ENCODE measurements at places on chromosomes 12 and 14. TPM values are rescaled to one million over a fixed set of nuclear protein-coding genes. Genes with fewer than 3 reads are reported as not detected.

The SERPINA12 gene
- not detected for total RNA-seq

The SIX1 gene
- 0.33 TPM for total RNA-seq

The FAM177A1 gene
- total RNA-seq: 11.5 TPM

The SAMD4A gene
- 11.2 TPM for total RNA-seq

DNA sequence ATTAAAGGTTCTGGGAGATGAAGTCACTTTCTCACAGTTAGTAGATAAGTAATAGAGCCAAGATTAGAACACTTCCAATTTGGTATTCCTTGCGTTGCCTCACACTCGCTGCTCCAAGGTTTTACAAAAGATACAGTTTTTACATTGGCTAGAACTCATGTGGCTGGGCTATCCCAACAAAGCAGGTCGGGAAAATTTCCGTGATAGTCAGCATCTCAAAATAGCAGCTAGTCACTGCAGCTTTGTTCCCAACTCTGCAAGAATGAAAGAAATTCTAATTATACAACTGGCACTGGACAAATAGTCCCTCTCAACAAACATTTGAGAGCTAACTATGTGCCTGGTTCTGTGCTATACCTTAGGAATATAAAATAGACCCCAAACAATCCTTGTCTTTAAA, 24.6 kb upstream of the PPP1R12A start:
- no peaks in the 10 kb centered on the region for H3K4me1 ChIP-seq
- no peak for DNase-seq
- H3K36me3 ChIP-seq: no peaks in the 10 kb centered on the region

- H3K27me3 ChIP-seq: no peaks in the 10 kb centered on the region
- peaks cover 46% of the 10 kb centered on the region for H3K4me1 ChIP-seq
- peak; percentile 38 for DNase-seq
- H3K27ac ChIP-seq: peak overlapping the region; percentile 25
- H3K36me3 ChIP-seq: no peaks in the 10 kb centered on the region
- no peak overlapping the region for H3K4me3 ChIP-seq
These were observed 141.2 kb downstream of the STXBP6 start for GRCh38 chr14:24908592-24909236.

- no peaks in the 10 kb centered on the region for H3K4me1 ChIP-seq
- DNase-seq: no peak
- no peak overlapping the region for H3K27ac ChIP-seq
These were observed 436.4 kb downstream of the ADAMTS20 start for GRCh38 chr12:43115441-43116160.

DNA sequence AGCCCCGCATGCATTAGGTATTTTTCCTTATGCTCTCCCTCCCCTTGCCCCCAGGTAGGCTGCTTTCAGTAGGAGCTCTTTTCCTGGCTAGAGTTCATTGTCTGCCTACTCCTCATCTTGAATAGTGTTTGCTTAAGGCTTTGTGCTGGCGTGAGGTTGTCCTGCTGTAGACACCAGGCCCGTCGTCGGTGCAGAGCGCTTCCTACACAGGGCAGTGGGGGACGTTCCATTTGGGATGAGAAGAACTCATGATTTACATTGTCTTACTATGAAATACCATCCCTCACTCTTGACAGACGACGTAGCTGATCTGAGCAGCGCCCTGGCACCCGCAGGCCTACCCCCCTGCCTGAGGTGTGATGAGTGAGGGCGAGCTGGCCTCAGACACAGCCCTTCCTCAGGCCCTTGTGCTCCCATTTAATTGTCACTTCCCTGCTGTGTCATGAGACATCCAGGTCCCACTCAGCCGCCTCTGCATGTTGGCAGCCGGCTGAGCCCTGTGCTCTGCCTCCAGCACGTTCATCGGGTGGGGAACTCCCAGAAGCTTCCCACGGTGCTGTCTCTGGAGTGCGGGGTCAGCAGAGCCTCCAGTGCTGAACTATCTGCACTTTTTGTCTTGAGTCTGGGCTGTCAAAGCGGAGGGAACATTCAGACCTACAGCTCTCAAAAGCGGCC, 76.0 kb downstream of the WDR20 start:
- H3K4me3 ChIP-seq: no peak overlapping the region
- no peaks in the 10 kb centered on the region for H3K36me3 ChIP-seq
- no peak for DNase-seq
- no peaks in the 10 kb centered on the region for H3K4me1 ChIP-seq

DNA sequence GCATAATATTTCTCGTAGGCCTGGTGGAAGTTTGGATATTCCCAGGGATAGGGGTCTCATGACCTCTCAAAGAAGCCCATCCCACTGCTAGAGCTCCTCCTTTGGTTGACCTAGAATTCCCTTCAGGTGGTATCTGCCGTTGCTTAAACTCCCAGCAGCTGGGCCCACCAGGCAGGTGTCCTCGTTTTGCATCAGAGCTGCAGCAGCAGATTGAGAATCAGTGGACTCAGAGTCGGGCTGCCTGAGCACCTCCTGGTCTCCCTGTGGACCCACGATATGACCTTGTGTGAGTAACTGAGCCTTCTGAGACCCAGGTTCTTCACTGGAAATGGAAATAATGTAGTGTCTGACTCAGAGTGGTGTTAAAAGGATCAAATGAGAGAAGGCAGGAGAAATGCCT, 132.7 kb downstream of the PAPOLA start:
- no peak overlapping the region for H3K27ac ChIP-seq
- H3K4me1 ChIP-seq: no peaks in the 10 kb centered on the region
- H3K4me3 ChIP-seq: no peak overlapping the region
- no peaks in the 10 kb centered on the region for H3K27me3 ChIP-seq

GRCh38 chr12:66838366-66838765, 159.5 kb upstream of the GRIP1 start:
- H3K4me3 ChIP-seq: no peak overlapping the region
- H3K36me3 ChIP-seq: no peaks in the 10 kb centered on the region
- no peak overlapping the region for H3K27ac ChIP-seq
- no peak for DNase-seq
